SK-N-MC (cell line): ENCODE measurements at places on chromosomes 6 and 20.

DNA sequence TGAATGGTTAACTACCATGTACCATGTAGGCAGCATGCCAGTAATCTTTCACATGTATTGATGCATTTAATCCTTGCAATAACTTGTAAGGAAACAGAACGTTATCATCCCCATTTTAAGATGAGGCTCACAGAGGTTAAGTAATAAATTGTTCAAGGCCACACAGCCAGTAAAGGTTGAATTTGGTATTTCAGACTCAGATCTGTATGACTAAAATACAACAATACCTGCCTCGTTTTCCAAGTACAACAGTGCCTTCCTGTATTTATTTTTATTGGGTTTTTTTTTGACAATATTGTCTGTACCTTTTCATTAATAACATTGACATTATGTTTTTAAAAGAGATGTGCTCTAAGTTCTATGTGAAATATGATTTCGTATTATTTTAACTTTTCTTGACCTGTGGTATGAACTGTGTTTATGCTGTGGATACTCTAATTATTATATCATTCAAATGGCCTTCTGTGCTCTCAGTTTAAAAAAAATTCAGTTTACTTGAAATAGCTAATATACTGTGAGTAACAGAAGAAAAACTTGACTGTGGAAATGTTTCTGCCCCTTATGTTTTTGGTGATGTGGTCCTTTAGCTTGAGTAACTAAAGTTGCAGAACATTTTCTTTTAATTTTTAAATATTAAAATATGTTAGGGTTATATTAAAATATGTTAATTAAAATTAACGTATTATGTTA is 39.7 kb downstream of the XRN2 start:
- no peak for DNase-seq

DNA sequence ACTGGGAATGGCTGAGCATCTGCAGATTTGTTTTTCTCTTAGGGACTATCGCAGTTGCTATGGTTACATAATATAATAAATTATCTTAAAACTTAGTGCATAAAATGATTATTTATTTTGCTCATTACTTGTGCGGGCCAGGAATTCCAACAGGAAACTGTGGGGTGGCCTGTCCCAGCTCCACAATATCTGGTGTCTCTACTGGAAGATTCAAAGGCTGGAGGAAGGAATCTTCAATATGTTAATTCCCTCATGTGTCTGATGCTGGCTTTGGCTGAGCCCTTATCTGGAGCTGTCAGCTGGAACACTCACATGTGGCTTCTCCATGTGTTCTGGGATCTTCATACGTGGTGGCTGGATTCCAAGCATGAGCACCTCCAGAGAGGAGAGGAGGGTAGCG is 23.9 kb upstream of the B3GAT2 start:
- no peak for DNase-seq

DNA sequence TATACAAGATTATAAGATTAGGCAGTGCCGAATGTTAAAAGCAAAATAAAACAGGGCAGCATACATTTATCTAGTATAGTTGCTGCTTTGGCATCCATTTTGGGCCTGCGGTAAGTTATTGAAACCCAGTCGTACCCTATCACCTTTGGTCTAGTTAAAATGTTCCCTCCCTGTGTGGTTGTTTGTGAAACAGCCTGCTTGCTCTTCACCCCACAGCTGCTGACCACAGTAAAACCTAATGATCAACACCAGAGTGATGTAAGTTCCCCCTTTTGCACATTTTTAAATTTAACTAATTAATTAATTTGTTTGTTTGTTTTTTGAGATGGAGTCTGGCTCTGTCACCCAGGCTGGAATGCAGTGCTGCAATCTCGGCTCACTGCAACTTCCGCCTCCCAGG is 50.3 kb upstream of the TXNDC5 start:
- no peak for DNase-seq

DNA sequence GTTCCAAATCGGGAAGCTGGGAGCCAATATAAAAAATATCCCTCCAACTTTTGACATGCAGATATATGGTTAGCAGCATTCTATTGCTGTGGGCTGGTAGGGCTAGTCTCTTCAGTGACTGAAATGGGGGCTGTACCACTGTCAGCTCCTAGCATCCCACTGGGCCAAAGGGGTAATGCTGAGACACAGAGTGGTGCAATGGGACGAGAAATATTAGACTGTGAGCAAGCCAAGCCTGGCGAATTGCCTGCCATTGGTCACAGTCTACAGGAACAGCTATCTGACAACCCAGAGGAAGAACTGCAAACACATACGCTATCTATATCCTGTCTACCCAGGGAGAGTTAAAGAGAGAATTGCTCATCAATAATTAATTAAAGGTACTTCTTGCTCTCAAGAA is 3.5 kb downstream of the SLC35F1 start:
- no peak for DNase-seq

- no peak for DNase-seq
Measured at GRCh38 chr20:24896984-24897383, 52.1 kb upstream of the CST7 start.

- no peak for DNase-seq
Measured at GRCh38 chr6:88611721-88612120, 351.7 kb downstream of the RNGTT start.

- DNase-seq, result no peak
Measured at GRCh38 chr6:22513667-22514066, 55.7 kb upstream of the HDGFL1 start.

- DNase-seq, result no peak
Measured at GRCh38 chr6:170090561-170090960, 200.3 kb downstream of the DLL1 start.
